T-helper 9 cell (primary cell): ENCODE measurements at places on chromosomes 16 and 17.

DNA sequence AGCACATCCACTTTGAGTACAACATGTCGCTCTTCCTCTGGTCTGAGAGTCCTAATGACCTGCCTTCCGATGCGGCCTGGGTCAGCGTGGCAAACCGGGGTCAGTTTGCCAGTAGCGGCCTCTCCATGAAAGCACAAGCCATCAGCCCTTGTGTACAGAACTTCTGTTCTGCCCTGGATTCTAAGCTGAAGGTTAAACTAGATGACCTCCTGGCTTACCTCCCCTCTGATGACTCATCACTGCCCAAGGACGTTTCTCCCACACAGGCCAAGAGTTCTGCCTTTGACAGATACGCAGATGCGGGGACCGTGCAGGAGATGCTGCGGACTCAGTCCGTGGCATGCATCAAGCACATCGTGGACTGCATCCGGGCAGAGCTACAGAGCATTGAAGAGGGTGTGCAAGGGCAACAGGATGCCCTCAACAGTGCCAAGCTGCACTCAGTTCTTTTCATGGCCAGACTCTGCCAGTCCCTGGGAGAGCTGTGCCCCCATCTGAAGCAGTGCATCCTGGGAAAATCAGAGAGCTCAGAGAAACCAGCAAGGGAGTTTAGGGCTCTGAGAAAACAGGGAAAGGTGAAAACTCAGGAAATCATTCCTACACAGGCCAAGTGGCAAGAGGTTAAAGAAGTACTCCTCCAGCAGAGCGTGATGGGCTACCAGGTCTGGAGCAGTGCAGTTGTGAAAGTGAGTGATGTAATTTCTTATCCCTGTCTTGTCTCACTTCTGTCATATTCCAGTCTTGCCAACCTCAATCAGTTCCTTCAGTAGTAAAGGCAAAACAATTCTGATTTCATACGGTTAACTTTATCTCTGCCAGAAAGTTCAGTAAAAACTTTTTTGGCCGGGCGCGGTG, 8.6 kb downstream of the COG1 start:
- no peak for DNase-seq

DNA sequence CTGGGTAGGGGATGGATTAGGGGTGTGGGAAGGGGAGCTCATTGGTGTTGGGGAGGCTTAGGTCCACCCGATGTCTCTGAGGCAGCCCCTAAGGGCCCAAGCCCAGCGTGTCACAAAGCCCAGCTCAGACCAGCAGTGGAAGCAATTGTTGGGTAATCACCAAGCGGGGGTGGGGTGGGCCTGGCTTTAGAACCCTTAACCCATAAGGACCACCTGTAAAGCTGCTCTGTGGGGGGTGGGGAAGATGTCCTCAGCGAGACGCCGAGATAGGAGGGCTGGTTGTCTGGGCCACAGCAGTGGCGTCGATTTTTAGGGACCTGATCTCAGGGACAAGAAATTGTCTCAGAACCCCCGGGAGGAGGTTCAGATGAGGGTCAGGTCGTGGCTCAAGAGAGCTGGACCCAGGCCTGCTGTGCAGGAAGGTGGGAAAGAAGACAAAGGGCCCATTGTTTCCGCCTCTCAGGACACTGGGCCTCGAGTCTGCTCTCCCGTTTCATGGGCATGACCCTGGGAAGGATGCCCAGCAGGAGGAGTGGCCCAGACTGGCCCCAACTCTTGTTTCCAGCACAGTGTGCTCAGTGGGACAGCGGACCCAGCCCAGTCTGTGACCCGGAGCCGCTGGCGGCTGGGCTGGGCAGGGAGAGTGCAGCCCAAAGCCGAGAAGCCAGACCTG, 15.9 kb downstream of the ST6GALNAC2 start:
- no peak for DNase-seq

DNA sequence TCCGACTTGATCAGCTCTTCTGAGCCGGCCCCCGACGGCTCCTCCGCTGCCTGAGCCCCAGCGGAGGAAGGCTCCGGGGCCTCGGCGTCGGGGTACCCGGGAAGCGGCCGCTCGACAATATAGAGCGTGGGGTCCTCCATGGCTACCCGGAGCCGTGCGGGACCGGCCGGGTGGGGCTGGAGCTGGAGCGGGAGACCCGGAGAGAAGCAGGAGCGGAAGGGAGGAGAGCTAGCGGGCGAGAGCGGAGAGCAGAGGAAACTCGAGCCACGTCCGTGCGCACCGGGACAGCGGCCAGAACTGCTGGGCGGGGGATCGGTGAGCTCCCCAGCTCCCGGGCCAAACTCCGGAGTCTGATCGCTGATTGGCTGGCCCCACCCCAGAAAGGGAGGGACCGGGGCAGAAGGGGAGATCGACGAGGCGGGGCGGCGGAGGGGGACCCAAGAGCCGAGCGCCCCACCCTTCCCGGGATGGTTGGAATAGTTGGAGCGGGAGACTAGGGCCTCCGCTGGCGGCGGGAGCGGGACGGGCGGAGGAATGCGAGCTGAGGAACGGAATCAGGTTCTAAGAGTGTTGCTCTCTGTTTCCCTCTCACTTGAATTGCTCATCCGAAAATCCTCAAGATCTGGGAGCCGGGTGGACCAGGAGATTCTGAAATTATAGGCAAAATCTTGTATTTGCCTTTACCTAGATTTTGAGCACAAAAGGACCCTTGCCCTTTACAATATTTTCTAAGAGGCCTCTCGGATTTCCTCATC, at the start of gene CAVIN1:
TSS of gene CAVIN1 (minus strand) at position 299 of the 755 bp plus-strand sequence. CDS start at position 140, 159 bp downstream.
- no peak for DNase-seq

- DNase-seq: no peak
These were observed 45.6 kb upstream of the NKD1 start for GRCh38 chr16:50502616-50503011.

GRCh38 chr16:20851601-20852000, 45.3 kb downstream of the REXO5 start:
- no peak for DNase-seq

GRCh38 chr17:63431939-63432804, 13.9 kb downstream of the CYB561 start:
- no peak for DNase-seq

- no peak for DNase-seq
These were observed 84.4 kb downstream of the VMP1 start for GRCh38 chr17:59791603-59792457.
